ENCODE measurements at places on chromosomes 16 and 17.

- DNase-seq: no peak
Measured at GRCh38 chr16:14423344-14423743, 206.7 kb downstream of the PARN start.

DNA sequence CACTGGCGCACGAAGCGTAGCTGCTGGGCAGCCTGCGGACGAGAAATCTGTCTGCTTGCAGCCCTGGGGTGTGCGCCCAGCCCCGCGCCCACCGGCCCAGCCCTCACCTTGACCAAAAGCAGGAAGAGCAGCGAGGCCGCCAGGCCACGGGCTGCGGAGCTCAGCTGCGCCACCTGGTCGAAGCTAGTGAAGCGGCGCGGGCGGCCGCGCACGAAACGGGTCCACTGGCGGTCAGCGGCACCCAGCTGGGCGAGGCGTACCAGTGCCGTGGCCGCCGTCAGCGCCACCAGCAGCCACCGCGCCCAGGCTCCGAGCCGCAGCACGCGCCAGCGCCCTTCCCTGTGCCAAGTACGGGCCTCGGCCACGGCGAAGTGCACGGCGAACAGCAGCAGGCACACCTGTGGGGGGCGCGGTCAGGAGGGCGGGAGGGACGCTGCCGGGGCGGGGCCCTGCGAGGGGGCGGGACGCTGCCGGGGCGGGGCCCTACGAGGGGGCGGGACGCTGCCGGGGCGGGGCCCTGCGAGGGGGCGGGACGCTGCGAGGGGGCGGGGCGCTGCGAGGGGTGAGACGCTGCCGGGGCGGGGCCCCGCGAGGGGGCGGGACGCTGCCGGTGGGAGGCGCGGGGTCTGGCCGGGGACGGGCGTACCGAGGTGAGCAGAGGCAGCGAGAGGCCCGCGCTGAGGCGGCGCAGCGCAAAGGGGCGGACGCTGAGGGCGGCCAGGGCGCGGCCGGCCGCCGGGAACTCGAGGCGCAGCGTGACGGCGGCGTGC lies 43.2 kb downstream of the TSC2 start:
- DNase-seq: peak; percentile 11

DNA sequence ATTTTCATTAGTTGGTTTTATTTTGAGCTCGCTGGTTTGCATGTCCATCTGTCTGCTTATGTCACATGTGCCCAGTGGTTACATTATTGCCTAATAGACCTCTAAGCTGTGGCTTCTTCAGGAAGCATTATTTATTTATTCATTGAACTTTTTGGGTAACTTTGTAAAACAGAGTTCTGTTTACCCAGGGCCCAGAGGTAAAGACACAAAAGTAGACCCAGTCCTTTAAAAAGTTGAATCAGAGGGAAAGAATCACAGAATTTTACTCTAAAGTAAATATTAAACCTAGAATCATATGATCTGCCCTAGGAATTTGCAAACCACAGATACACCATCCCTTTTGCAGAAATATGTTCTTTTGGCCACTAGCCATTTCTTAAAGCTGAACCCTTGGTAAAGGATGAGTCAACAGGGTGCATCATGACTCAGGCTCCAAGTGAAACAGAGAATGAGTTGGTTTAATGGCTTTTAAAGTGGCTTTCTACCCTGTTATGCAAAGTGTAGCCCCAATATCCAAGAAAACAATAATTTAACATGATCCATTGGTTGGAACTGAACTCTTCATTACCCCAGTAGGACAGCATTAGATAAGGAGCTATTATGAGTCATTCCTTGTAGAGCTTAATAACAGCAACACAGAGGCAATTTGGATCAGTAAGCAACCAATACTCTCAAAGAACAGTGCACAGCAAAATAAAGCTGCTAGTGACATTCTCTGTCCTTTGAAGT lies 236.3 kb downstream of the KCNJ2 start:
- no peak for DNase-seq

GRCh38 chr16:56192986-56193945 lies 2.0 kb downstream of the GNAO1 start:
- DNase-seq: no peak

GRCh38 chr17:41140360-41141131 lies at the start of gene KRTAP4-6:
Gene KRTAP4-6, minus strand, starts transcription at chr17:41140544. Its CDS starts 57 bp downstream, at chr17:41140487.
- DNase-seq: no peak

DNA sequence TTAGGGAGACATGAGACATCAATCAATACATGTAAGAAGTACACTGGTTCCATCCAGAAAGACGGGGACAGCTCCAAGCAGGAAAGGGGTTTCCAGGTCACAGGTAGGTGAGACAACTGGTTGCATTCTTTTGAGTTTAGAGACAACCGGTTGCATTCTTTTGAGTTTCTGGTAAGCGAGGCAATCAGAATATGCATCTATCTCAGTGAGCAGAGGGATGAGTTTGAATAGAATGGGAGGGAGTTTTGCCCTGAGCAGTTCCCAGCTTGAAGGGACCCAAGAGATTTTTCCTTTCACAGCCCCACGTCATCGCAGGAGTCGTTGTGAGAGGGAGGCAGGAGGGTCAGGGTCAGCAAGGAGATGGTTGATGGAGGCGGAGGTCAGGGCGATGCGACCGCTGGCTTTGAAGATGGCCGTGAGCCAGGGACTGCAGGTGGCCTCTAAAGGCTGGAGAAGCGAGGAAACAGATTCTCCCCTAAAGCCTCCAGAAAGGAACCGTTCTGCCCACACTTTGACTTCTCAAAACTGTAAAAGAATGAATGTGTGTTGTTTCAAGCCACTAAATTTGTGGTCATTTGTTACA lies 36.5 kb downstream of the IRF8 start:
- DNase-seq: no peak

DNA sequence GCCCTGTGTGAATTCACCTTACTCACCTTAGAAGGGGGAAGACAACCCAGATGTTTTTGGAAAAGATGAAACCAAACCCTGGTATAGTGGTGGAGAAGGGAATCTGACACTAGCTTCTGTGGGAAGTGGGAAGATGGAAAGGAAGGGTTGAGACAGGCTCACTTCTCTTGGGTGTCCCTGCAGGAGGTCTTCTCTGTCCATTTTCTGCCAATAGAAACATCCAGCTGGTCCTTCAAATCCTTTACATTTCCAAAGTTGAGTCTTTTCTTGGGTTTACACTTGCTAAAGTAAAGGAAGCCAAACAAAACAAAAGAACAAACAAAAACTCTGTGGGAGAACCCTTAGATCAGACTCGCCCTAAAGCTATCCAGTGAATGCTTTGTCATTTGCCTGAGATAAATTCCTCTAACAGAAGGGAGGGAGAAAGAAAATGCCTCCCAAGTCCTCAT lies 10.2 kb downstream of the HOXB1 start:
- no peak for DNase-seq

GRCh38 chr17:78753316-78754250 lies 28.5 kb downstream of the CYTH1 start:
- DNase-seq: no peak

GRCh38 chr17:27762527-27763305 lies 37.6 kb downstream of the NOS2 start:
- DNase-seq: no peak

GRCh38 chr16:87927195-87927562 lies 9.2 kb downstream of the CA5A start:
- DNase-seq: no peak

DNA sequence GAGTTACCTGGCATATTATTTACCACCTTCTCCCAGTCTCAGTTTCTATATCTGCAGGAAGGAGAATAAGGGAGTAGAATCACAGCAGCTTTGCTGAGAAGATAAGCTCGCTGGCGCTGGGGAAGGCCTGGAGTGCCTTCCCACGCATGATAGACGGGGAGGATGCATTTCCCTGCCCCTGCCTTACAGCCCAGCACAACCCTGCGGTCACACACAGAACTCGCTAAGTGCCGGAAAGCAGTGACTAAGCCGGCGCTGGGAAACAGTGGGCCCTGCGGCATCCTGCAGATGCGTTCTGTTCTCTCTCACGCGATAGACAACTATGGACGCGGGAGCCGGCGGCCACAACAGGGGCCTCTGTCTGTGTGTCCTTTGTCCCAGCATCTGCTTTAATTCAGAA lies 4.8 kb downstream of the CA5A start:
- no peak for DNase-seq

DNA sequence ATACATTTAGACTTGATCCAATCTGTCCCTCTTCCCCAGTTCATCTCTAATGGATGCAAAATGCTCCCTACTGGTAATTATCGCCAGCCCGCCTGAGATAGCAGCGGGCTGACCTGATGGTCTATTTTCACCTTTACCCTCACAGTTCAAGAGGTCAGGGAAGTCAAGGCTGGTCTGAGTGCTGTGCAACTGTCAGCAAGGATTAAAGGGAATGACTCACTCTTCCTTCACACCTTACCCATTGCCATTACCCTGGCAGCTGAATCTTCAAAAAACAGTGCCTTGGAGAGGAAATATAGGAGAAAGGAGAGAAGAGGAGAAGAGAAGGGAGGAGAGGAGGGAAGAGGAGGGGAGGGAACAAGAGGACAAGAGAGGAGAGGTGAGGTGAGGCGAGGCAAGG lies 36.3 kb downstream of the GRB7 start:
- no peak for DNase-seq

DNA sequence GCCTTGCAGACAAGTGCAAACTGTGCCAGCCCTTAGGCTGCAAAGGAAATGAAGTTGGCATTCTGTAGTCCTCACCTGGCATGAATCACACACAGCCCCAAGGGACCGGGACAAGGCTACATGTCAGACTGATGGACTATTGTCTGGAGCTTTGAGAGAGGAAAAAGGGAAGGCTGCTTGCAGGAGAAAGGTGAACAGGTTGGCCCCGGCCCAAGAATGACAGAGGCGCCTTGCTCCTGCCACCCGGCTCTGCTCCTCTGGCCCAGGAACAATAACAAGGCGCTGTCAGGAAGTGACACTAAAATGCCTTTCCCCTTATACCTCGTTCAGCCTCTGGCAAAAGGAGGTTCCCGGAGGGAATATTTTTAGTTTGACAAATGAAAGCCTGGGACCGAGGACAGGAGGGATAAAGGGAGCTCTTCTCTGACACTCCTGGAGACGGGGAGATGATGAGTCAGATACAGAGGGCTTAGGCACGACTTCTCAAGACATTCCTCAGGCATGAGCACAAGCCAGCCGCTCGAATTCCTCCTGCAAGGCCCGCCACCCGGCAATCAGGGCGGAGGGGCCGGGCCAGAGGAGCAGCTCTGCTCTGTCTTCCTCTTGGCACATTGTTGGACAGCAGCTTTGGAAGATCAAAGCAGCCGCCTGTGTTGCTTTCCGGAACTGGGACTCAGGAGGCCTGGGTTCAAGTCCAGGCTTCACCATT lies 105.8 kb downstream of the NOG start:
- DNase-seq: no peak

DNA sequence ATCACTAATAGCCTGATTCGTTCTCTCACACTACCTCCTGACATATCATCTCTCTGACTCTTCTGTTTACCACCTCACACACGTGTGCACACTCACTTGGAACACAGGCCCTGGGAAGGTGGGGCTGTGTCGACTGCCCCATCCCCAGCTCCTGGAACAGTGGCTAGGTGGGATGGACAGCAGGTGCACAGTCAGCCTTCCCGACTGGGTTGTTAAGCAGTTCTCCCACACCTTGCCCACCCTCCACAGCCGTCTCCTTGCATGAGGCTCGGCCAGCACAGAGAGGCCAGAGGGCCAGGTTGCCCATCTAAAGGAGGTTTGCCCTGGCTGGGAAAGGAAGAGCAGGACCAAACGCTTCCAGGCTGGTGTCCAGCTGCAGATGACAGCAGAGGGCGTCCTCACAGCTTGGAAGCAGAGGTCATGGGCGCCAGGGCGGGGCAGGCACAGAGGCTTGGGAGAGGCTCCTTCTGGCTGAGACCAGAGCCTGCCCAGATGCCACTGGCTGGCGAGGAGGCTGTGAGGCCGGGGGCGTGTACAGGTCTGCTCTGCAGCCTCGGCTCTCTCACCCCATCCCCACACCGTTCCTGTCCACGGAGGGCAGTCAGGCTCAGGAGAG lies 92.8 kb downstream of the AMFR start:
- DNase-seq: no peak

- no peak for DNase-seq
Measured at GRCh38 chr16:85366031-85366763, 246.9 kb upstream of the GSE1 start.

- no peak for DNase-seq
Measured at GRCh38 chr16:1005286-1005685, 23.7 kb downstream of the SOX8 start.

- DNase-seq: no peak
Measured at GRCh38 chr17:61986898-61987297, 59.1 kb upstream of the INTS2 start.

- DNase-seq: no peak
Measured at GRCh38 chr16:8899709-8900317, 17.7 kb downstream of the LITAFD start.

- DNase-seq: no peak
Measured at GRCh38 chr17:6498901-6499540, 54.8 kb downstream of the PIMREG start.

GRCh38 chr17:66830451-66830850 lies 4.5 kb upstream of the CACNG5 start:
- no peak for DNase-seq

DNA sequence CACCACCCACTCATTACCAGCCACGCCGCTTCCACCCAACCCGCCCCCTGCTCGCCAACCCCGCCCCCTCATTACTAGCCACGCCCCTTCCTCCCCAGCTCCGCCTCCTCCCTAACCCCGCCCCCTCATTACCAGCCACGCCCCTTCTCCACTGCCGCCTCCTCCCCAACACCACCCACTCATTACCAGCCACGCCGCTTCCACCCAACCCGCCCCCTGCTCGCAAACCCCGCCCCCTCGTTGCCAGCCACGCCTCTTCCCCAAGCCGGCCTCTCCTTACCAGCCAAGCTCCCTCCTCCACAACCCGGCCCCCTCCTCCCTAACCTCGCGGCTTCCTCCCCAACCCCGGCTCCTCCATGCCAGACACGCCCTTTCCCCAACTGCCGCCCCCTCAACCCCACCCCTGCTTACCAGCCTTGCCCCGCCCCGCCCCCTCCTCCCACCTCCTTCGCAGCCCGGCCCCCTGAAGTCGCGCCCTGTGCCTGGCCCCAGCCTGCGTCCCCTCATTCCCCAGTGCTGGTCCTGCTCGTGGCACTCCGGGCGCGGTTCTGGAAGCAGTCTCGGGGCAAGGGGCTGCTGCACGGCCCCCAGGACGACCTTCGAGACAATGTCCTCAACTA lies 7.3 kb downstream of the SLC22A31 start:
- DNase-seq: no peak

DNA sequence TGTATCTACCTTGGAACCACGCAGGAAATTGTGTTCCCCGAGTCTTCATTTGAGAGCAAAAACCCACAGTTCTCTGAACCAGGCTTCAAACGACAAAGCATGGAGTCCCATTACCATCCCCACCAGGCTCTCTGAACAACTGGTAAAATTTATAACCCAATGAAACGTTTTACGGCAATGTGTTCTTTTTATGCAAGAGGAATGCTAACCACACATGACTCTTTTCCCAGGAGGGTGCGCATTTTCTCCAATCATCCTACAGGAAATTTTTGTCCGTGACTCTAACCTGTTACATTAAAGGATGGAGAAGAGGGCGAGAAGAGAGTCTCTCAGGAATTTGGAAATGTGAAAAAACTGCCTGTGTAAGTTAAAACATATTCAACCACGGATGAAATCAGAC lies 17.8 kb downstream of the STX8 start:
- DNase-seq: no peak

All from effector CD4-positive, alpha-beta T cell (primary cell).